ENCODE measurements at places on chromosomes 7 and 10.

DNA sequence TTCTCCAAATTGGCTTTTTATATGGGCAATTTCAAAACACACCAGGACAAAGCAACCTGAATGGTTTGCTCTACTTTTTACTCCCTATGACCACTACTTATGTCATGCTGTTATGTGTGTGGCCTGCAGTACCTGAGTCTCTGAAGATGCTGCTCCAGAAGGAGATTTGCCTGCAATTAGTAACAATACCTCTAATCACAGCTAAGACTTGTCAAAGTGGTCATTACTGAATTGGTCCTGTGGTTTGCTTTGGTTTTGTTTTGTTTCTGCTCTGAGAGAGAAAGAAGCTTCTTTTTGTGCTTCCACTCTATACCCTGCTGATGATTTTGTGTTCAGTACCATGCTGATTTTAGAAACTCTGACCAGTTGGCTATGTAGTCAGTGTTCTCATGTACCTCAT lies 25.5 kb downstream of the HGF start:
- DNase-seq = no peak

GRCh38 chr10:80526742-80527141 lies 11.0 kb upstream of the SH2D4B start:
- DNase-seq = no peak

GRCh38 chr7:83365746-83366145 lies 203.1 kb upstream of the PCLO start:
- no peak for DNase-seq

DNA sequence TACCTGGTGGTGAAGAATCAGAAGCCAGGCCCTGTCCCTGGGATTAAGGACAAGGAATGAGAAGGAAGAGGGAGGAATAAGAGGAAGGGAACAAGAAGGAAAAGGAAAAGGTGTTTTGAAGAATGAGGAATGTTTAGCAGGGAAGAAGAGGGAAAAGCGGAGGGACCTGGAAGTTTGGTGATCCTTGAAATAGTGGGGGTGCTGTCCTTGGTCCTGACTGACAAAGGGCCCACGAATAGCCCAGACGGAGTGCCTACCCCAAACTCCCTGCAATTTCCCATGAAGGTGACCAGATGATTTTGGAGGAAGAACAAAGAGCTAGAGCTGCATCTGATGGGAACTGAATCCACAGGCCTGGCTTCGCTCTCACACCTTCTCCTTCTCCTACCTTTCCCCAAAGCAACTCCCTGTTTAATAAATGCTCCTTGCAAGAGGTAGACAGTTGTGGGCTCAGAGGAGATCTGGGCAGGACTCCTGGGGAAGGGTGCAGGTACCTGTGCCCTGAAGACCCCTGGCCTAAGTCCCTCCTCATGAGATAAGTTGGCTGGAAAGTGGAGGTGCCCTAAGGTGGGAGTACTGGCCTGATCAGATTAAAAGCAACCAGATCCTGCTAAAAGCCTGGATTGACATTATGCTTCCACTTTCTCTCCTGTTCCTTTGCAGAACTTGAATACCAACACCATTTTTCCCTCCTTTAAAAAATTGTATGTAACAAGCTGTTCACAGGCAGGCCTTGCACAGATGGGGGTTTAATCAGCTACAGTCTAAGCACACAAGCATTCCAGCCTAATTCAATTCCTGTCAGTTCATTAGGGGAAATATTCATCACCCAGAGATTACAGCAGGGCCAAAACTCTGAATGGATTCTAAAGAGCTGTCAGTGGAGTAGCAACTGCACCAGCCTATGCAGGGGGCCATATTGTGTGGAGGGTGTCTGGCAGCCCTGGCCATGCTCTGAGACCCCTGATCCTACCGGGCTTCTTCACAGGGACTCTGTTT lies 19.4 kb downstream of the KAZALD1 start:
- DNase-seq = no peak

DNA sequence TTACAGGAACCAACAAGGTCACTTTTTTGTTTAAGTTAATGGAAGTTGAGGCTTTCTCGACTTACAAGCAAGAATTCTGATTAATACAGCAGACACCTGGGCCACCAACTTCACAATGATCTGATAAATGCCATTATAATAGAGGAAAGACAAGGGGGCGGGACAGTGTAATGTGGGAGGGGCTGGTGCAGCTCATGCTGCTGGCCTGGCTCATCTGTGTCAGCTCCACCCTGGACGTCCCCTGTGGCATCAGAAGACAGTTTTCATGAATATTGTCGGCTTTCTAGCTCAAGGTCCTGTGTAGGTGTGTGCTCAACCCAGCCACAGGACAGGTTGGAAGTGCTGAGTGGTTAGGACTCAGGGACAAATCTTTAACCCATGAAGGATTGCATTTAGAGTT lies 57.0 kb downstream of the MTURN start:
- no peak for DNase-seq

DNA sequence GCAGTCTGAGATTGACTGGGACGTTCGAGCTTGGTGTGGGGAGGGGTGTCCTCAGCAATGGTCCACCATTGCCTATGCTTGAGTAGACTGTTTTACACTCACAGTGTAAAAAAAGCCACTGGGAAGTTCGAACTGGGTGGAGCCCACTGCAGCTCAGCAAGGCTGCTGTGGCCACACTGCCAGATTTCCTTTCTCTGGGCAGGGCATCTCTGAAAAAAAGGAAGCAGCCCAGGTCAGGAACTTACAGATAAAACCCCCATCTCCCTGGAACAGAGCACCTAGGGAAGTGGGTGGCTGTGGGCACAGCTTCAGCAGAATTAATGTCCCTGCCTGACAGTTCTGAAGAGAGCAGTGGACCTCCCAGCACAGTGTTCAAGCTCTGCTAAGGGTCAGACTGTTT lies 80.3 kb downstream of the BICC1 start:
- no peak for DNase-seq

- no peak for DNase-seq
Observed at GRCh38 chr10:79926037-79926436, 22.9 kb downstream of the SFTPD start.

GRCh38 chr7:19121977-19122588 lies 4.6 kb upstream of the TWIST1 start:
- no peak for DNase-seq

- DNase-seq = no peak
Observed at GRCh38 chr10:94027197-94027596, 33.5 kb downstream of the PLCE1 start.

- no peak for DNase-seq
Observed at GRCh38 chr7:89247207-89247606, 451.7 kb upstream of the TEX47 start.

GRCh38 chr10:91883549-91884444 lies 25.5 kb downstream of the FGFBP3 start:
- DNase-seq = no peak

DNA sequence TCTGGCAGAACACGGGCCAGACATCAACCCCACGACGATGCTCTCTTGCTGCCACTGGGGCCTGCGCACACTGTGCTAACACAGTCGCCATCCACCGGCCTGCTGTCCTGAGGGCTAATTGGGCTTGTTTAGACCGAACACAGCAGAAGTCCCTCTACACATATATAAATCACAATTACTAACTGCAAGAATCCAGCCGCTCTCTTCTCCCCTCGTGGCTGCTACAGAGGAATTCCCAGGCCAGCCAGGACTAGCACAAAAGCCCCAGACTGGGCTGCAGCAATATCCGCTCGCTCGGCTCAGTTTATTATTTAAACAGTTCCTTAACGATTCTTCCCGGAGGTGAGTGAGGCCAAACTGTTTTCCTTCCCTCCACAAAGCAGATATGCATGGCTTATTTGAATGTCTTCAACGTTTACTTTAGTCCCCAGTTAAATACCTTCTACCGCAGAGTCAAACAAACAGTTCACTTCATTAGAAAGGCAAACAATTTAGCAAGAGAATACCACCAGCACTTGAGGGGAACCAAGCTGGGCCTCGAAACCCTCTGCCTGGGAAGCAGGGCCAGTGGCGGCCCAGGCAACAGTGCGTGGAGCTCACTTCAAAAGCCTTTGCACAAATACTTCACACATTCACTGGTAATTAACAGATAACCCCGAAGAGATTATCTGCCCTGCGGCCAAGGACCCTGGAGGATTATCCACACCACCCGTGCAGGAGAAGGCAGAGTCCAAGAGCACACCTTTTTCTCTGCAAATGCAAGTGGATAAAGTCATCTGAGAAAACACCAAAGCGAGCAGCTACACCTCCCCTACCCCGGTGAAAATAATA lies 145.3 kb downstream of the GLI3 start:
- DNase-seq = no peak

DNA sequence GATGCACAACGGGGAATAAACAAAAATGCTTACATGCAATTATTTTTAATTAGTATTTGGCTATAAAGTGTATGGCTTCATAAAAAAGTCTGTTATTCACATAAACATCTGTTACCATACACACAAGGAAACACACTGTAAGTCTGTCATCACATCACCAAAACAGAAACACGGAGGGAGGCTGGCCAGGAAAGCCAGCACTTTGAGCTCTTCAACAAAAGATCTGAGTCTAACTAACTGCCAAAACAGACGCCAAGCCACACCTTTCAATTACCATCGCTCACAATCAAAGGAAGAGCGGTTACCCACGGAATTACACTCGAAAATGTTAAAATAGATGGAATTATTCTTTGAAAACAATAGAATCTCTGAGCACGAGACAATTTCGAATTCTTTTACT lies 49.2 kb upstream of the MGMT start:
- no peak for DNase-seq

DNA sequence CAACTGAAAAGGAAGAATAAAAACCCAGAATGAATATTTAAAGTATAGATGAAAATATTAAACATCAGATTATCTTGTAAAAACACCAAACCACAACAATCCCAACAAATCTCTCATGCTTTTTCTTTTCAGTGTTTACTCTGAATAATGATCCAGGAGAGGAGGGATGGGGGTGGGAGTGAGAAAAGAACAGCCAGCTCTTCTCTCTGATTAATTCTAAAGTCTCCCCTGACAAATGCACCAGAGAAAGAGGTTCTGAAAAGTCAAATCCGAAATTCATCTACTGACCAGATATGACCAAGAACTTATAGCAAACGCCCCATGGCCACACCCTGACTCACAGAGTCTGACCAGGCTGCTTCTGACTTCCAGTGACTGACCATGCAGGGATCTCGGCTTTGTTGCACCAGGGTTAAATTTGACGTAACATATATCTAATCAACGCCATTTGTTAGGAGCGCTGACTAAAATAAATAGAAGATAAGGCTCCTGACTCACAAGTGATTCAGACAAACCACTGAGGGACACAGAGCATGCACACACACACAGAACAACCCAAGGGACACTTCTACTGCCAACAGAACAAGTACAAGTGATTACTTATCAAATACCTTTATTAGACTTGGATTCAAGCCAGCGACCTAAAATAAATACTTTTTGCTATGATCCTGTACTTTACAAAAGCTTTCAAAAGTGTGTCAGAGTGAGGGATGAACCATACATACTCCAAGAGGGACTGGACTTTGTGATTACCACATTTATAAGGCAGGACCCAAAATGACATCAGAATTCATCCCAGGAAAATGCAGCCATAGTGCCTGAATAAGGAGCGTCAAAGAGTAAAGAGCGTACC lies 9.3 kb upstream of the SPOCK2 start:
- DNase-seq = peak; percentile 81

DNA sequence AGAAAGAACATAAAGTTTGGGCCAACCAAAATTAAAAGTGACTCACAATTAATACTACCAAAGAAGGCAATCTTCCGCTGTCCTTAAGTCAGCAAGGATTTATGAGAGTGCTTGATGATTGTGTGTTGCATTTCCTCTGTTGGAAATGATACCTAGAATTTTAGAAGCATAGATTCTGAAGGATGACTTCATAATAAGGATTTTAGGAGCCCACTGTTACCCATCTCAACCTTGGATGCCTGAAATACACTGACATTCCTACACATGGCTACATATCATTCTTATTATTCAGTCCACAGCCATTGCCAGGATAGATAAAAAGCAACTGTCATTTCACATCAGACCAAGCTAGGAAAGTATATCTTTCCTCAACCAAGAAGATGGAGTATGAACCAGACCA lies 823.8 kb downstream of the LRMDA start:
- no peak for DNase-seq

DNA sequence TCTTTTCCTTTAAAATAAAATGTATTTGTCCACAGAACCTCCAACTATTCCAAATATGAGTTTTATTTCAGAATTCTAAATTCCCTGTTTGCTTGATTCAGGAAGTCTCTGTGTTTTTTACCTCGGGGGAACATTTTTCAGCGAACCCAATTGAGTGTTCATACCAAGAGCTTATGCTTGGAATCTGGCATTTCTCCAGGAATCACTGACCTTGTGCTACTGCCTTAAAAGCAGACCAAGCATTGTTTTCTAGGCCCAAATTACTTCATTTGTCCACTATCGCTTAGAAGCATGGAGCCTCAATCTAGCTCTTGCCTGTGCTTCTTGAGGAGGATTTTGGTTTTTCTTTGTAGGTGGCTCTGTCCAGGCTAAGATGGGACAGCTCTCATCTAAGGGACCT lies 59.4 kb downstream of the EBLN1 start:
- no peak for DNase-seq

DNA sequence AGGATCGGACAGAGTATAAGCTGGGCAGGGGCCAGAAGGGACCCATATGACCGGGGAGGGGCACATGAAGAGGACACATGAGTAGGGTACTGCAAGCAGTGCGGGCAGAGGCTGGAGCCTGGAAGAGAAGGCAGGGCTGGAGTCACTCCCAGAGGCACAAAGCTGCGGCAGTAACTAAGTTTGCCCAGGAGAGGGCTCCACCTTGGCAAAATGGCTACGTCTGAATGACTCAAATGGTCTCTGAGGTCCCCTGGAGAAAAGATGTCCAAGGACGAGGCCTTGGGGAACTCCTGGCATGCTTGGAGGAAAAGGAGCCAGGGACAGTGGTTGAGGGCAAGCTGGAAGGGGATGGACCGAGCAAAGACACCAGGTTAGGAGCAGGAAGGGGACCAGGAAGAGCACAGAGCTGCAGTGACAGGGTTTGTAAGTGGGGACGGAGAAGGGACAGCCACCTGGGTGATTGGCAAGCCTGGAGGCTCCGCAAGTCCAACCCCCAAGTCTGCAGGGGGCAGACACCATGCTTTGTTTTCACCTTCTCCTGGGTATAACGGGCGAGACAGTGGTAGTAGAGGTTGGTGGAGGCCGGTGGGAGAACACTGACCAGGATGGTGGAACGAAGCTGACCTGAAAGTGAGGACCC lies 43.1 kb upstream of the LBX1 start:
- peak; percentile 59 for DNase-seq

DNA sequence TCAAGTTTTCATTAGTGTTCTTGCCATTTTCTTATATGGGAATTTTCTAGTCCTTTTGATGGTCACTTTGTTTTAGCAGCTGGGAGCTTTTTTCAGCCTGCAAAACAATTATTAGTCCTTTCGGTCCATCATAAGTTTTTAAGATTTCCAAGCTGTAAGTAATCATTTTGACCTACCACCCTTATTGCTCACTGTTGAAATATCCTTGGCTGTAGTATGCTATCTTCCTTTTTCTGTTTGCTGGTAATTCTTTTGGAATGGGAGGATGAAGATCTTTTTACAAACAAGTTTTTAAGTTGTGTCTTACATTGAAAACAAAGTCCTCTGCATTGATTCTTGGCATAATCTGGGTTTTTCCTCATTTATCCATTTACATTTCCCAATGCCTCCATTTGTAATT lies 24.0 kb downstream of the BZW2 start:
- DNase-seq = no peak

- no peak for DNase-seq
Observed at GRCh38 chr7:77765906-77766800, 32.1 kb downstream of the TMEM60 start.

All from Calu3 (cell line).